ENCODE measurements at places on chromosomes 4 and X.

DNA sequence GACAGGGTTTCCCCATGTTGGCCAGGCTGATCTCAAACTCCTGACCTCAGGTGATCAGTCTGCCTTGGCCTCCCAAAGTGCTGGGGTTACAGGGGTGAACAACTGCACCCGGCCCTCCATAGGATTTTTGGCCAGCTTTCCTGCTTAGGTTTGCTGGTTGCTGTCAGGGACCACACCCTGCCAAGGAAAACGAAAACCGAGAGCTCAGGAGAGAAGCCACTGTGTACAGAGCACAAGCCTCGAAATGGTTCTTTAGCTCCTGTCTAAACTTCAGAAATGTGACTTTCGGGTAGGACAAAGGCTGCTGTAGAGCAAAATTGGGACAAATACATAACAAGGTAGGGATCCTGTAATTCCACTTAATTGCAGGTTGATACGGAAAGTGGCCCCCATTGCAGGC is 146.3 kb upstream of the ATP6AP2 start:
- DNase-seq = no peak

DNA sequence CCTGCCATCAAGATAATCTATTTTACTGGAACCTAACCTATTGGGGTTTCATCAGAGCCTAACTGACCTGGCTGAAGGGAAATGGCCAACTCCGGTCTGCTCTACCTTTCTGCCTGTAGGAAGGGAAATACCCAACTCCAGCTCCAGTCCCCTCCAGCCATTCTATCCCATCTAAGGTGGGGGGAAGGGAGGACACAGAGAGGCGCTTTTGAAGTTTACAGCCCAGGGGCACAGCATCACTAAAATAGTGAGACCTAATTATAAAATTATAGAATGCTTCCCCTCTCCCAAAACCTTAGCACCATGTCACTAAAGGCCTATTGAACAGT is 27.8 kb upstream of the ACSL4 start:
- DNase-seq = no peak

DNA sequence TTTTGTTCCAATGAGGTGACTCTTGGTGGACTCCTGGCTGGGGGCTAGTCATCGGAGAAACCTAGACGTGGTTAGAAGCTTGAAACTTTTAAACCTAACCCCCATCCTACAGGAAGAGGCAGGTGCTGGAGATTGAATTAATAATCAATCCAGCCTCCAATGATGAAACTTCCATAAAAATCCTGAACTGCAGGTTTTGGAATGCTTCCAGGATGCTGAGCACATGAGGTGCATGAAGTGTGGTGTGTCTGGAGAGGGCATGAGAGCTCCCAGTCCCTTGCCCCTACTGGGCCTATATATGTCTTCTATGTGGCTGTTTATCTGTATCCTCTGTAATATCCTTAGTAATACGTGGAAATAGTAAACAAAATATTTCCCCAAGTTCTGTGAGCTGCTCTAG is 90.7 kb upstream of the PDHA2 start:
- DNase-seq = no peak

DNA sequence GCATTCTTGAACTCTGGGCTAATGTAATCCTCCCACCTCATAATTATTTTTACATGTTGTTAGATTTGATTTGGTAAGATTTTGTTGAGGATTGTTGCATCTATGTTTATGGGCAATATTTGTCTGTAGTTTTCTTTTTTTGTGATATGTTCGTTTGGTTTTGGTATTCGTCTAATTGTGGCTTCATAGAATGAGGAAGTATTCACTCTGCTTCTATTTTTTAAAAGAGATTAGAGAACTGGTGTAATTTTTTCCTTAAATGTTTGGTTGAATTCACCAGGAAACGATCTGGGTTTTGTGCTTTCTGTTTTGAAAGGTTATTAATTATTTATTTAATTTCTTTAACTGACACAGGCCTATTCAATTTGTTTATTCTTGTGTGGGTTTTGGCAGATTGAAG is 161.2 kb upstream of the NUDT6 start:
- DNase-seq = no peak

DNA sequence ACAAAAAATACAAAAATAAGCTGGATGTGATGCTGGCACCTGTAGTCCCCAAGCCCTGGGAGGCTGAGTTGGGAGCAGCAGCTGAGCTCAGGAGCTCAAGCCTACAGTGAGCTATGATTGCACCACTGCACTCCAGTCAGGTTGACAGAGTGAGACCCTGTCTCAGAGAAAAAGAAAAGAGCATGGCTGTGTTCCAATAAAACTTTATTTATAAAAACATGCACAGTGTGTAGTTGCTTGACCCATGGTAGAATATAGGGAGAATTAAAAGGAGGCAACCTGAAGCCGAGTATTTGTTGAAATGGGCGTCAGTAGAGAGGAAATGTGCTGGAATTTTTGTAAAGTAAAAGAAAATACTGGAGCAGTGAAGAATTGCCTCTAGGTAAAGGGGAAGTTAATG is 27.0 kb downstream of the GYG2 start:
- no peak for DNase-seq

GRCh38 chrX:13226214-13226613 is 93.6 kb downstream of the ATXN3L start:
- no peak for DNase-seq

DNA sequence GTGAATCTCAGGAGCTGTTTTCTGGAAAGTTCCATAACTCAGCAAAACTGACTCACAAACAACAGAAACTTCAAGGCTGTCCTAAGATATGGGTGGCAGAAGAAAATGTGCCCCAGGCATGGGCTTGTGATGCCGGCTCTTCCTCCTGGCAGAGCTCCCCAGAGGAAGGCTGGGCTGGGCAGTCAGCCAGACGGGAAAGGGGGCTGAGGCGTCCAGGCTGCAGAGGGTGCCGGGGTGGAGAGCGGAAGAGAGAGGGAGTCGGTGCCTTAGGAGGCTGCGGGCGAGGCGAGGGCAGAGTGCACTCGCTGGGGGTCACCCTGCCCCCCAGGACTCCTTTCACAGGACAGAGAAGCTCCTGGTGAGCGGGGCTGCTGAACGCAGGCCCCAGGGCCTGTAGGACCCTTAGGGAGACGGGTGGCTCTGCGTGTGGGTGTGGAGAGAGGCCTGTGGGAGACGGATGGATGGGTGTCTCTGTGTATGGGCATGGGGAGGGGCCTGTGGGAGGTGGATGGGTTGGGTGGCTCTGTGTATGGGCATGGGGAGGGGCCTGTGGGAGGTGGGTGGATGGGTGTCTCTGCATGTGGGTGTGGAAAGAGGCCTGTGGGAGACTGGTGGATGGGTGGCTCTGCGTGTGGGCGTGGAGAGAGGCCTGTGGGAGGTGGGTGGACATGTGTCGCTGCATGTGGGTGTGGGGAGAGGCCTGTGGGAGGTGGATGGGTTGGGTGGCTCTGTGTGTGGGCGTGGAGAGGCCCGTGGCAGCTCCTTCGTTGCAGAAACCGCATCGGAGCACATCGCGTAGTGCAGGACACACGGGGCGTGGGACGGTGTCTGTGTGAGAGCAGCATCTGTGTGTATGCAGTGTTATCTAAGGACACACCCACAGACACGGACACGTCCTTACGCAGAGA is 15.9 kb downstream of the PCGF3 start:
- no peak for DNase-seq

DNA sequence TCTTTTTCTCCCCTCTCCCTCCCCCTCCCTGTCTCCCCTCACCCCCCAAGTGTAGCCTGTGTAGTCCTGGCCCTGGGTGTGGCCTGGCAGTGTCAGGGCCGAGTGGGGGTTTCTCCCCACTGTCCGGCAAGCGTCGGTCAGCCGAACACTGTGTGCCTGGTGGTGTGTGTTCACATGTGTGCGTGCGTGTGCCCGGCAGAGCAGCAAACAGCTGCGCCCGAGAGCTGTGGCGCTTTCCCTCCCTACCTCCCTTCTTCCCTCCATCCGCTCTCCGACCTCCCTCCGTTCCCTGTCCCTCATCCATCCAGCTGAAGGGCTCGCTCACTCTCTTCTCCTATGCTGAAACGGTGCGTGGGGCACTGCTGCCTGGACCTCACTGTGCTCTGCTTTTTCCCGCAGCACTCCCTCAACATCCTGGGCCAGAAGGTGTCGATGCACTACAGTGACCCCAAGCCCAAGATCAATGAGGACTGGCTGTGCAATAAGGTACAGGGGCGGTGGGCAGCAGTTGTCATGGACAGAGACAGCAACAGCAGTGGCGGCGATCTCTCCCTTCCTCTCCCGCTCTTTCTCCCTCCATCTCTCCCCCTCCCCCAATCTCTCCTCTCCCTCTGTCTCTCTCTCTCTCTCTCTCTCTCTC is 17.4 kb upstream of the UBA1 start:
- DNase-seq = no peak

- no peak for DNase-seq
These were observed 726.1 kb upstream of the POU3F4 start for GRCh38 chrX:82782014-82782413.

DNA sequence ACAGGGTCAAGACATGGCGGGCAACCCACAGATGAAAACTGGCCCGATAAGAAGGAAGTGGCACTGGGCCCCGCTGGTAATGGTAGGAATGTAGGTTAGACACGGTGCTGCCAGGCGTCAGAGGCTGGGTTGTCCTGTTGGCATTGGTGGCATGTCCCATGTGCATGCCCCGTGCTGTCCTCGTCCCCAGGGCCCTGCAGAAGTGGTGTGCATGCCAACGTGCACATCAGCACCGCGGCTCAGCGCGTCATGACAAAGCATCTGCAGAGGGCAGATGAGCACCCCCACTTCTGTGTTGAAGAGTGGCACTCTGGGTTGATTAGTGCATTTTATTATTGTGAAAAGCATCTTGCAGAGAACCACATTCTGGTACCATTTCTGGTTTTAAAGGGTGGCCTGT is 35.6 kb downstream of the NELFA start:
- DNase-seq = no peak

DNA sequence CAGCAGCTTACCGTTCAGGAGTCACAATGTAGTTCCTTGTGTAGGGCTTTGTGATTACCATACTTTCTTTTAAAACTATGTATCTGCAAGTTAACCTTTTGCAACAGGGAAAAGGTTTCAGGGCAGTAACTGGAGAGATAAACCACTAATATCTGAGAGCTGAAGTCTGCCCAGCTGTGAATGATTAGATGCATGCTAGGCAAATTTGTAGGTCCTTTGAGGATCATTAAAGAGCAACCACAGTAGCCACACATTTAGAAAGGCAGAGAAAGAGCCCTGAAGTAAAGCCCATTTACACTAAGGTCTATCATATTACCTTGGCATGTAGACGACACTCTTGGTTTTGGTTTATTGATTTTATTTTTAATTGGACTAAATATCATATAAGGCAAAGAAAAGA is 60.0 kb downstream of the ATP8A1 start:
- DNase-seq = no peak

GRCh38 chr4:161907590-161907955 is 256.2 kb downstream of the FSTL5 start:
- DNase-seq = no peak

DNA sequence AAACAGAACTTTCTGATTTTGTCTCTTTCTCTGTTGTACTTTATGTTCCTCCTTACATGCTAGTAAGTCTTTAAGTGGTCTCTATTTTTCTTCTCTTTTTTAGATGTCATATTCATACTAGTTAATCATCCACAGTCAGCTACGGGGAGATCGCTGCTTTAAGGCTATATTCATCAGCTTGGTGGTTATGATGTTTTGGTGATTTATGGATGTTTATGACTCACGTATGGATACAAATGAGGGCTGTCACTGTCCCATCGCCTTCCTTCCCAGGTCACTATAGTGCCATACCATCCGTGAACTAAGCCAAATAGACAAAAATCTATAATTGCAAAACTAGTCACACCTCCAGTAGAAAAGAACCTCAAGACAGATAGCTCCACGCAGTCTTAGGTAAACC is 296.8 kb upstream of the AADAT start:
- no peak for DNase-seq

- DNase-seq = no peak
These were observed 168.6 kb downstream of the MAML3 start for GRCh38 chr4:139985401-139985800.

- DNase-seq = no peak
These were observed 97.4 kb downstream of the NLGN4X start for GRCh38 chrX:6131287-6131686.

DNA sequence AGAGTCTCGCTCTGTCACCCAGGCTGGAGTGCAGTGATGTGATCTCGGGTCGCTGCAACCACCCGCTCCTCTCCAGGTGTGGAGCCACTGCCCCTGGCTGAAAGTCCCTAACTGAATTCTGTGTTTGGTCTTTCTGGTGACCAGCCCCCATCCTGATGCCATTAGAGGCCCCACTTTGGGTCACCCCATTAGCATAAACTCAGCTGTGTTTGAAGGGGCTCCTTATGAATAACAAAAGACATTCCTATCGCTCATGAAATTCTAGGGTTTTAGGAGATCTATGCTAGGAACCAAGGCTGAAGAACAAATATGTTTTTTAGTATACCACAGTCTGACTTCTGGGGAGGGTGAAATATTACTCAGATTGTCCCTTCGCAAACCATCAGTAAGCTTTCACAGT is 652.9 kb downstream of the ADGRL3 start:
- no peak for DNase-seq

DNA sequence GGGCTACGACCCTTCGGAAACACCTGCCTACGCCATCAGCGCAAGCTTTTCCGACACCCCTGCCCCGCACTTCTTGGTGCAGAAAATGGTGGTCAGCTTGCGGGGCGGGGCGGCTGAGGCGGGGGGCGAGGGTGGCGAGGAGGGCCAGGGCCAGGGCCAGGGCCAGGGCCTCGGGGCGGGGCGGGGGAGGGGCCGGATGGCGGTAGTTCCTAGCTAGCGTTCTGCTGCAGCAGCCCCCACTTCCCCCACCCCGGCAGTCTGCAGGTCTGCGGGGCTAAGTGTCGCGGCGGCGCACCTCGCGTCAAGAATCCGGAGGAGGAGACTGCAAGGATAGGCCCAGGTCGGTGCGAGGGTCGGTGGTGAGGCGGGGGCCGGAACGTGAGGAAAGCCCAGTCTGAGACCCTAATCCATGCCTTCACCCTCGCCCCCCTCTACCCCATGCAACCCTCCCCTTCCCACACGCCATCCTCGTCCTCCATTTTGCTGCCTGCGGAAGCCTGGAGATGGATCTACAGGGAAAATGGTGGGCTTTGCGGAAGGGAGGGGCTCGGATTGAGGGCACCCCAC is 600 bp downstream of the BEX4 start:
- DNase-seq = no peak

DNA sequence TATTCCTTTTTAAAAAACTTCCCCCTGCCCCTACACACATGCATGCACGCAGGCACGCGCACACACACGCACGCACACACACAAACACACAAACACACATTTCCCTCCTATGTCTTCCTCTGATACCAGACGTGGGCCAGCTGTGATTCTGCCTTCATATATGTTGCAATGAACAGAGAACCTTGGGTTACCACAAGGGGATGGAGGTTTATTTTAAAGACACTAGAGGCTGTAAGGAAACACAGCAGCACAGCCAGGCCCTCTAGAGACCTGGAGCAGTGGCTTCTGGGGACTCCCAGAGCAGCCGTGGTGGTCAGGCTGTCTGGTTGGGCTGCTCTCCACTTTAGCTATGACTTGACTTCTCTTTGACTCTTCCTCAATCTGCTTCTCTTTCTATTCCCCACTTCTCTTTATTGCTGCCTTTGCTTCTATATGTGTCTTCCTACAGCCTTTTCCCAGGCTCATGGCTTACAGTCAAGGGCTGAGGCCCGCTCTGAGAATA is 3.2 kb upstream of the TLR10 start:
- DNase-seq = no peak

GRCh38 chr4:185695743-185696142 is 116.3 kb downstream of the SORBS2 start:
- no peak for DNase-seq

All from stimulated activated CD8-positive, alpha-beta memory T cell treated with anti-CD3 and anti-CD28 coated beads, Interleukin-4, amount 100 ng/mL, for 1 hour (primary cell).